ENCODE measurements at places on chromosomes 7 and 10.

DNA sequence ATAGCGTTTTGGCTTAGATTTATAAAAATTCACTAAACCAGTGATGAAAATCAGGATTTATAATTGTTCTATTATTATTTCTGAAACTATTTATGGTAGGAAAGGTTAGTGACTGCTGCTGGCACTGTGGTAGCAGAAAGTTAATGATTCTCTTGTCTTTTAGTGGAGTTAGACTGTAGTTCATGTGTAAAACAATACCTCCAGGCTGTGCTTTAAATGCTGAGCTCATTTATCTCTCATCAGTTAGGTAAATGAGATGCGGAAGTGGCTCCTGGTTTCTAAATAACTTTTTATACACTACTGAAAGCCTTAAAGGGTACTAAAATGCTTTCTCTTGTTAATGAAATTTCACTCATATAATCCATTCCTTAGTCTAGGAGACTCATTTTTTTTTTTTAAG lies 326.8 kb upstream of the POT1 start:
- DNase-seq = no peak

GRCh38 chr7:130486954-130487436 lies 4.9 kb upstream of the MEST start:
- no peak for DNase-seq

DNA sequence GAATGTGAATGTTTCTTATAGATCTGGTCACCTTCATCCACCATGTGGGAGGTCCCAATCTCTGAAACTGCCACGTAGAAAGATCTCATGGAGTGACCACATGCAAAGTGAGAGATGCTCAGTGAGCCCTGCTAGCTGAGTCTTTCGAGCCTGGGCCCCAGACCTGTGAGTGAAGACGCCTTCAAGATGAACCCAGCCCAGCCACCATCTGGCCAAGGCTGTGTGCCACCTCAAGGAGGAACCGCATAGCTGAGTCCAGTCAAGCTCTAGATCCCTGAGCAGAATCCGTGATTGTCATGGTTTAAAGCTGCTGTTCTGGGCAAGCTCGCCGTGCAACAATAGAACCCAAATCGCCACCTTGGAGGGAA lies 20.2 kb upstream of the PPIF start:
- DNase-seq = no peak

- DNase-seq = no peak
Measured at GRCh38 chr10:122128357-122128756, 139.4 kb downstream of the TACC2 start.

GRCh38 chr10:75619635-75620034 lies 188.2 kb downstream of the LRMDA start:
- no peak for DNase-seq

DNA sequence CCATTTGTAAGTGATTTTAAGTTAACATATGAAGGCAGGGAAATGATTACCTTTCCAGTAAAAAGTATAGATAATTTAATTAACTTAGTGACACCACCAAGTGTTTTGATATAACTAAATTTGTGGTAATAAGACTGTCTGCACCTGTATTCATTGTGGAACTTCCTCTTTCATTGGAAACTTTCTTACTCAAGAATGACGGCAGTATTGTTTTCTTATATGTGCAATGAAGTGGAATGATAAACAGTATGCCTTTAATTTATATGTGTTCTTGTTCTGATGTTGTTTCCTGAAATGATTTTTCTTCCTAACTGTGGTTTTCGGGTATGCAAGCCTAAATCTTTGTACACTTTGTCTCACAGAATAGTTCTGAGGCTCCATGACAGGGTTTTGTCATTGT lies 46.4 kb downstream of the CASD1 start:
- no peak for DNase-seq

DNA sequence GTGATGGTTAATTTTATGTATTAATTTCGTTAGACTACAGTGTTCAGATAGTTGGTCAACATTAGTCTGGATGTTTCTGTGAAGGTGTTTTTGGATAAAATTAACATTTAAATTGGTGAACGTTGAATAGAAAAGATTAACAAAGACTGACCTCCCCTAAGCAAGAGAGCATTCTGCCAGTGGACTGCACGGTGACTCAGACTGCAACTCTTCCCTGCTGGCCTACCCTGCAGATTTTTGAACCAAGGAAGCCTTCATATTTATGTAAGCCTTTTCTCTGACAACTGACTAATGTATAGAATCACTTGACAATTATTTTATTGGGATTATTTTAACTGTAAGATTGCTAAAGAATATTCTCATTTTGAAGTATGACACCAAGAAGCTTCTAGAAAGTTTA lies 7.9 kb upstream of the ZNF248 start:
- no peak for DNase-seq

DNA sequence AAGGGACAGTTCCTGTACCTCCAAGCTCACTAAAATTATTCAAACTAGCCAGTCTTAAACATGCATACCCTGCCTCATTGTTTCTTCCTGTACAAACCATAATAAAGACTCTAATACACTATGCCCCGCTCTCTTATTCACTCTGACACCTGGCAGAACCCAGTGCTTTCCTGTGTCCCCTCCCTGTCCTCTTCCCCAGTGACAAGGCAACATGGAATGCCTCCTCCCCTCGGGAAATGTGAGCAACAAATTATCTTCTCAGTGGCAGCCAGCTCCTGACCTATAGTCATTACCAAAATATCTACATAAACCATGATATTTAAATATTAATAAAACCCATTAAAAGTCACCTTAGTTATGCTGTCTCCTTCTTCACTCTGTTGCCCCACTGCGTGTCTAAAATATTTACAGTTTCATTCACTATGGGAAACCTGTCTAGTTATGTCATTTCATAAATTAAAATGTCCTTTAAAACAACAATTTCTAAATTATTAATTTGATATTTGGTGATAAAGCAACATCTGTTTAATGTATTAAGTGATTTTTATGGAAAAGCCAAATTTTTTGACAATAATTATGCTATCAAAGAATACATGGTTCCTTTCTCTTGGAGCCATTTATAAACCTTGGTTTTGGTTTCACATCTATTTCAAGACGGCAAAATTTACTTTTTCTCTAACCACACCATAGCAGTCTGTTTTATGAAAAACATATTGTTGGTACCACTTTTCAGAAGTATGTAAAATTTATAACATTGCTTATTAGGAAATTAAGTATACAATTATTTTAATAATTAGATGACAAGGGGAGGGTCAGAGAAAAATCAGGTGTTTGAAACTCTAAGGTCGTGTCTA lies 1355.2 kb downstream of the XPNPEP1 start:
- no peak for DNase-seq

GRCh38 chr7:17625043-17625442 lies 315.3 kb downstream of the SNX13 start:
- no peak for DNase-seq

- DNase-seq = no peak
Measured at GRCh38 chr7:49037346-49038210, 113.2 kb downstream of the CDC14C start.

- peak; percentile 21 for DNase-seq
Measured at GRCh38 chr7:151038951-151039849, 9.1 kb upstream of the ASIC3 start.

Data from DMS 273 treated with DMSO at 0.1 percent for 48 hours (cell line).